Stimulated activated CD4-positive, alpha-beta T cell treated with anti-CD3 and anti-CD28 coated beads, Interleukin-2, amount 100 ng/mL, for 4 hours (primary cell): ENCODE measurements at places on chromosomes 13 and 19.

DNA sequence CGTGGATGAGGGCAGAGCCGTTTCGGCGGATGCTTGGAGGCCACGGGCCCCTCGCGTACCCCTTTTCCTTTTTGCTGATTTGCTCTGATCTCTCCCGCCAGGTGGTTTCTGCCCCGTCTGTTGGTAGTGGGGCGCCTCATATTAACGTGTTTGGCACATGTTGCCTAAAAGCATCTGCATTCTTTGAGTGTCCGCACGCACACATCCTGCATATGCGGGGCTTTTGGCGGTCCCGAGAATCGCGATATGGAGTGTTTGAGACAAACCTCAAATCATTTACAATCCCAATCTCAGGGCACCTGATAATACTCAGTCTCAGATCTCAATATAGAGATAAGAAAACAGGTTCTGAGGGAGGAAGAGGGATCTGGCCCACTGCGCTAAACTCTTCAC is 809 bp downstream of the U2AF2 start:
- DNase-seq, result no peak

DNA sequence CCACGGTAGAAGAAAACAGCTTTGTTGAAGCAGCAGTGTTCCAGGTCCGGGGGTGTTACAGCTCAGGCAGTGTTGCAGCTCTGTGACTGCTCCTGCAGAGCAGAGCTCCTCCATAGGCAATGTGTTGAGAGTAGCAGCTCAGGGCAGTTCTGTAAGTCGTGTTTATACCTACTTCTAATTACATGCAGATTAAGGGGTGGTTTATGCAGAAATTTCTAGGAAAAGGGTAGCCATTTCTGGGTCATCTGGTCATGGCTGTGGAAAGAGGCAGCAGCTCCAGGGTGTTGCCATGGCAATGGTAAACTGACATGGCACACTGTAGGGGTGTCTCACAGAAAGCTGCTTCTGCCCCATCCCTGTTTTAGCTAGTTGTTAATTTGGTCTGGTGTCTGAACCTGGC is 316.4 kb downstream of the GPC5 start:
- DNase-seq, result no peak

DNA sequence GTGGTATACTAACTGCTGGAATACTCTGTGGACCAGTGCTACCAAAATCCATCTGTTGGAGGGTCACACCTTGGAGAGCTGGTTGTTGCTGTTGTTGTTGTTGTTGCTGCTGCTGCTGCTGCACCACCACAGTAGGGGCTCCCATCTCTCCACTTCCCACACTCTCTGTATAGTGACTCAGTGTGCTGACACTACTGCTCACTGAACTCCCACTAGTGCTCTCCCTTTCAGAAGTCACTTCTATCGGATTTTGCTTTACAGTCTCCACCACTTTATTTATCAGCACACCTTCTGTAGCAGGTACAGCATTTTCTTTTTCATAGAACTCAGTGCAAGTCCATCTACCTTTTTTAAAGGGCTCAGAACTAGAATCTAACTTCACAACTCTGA is 1.7 kb downstream of the TSC22D1 start:
- DNase-seq, result no peak

DNA sequence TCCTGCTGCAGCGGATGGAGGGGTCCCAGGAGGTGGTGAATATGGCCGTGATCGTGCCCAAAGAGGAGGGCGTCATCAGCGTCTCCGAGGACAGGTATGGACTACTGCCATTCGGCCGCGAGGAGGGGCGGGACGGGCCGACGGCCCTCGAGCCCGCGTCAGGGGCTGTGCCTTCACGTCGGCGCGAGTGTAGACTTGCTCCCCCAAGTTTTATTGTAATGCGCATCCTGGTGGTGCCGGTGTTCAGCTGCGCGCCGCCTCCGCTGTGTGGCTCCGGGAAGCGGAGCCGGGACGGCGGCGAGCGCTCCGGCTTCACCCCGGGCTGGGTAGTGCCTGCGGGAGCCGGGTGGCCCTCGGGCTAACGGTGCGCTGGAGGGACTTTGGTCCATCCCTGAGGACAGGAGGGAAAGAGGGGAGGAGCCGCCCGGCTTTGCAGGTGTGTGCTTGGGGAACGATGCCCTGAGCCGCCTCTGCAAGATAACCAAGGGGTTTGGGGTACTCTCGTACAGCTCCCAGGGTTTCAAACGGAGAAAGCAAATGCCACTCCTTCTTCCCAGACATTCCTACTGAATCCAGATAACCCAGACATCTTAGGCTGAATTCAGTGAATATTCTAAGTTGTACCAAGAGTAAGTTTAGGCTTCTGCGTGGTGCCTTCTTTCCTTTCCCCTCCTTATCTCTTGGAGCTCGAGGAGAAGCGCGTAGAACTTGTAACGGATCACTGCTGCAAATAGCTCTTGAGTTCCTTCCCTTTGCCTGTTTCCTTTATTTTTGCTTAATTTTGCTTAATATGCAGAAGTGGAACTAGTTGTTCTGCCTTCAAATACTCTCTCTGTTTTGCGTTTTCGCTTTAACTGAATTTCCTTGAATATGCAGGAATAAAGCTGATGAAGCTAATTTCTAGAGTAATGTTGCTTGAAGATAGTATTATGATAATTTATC is 740 bp downstream of the WDFY2 start:
- DNase-seq, result peak; percentile 42

- no peak for DNase-seq
Observed at GRCh38 chr13:110869805-110870706, 44.8 kb downstream of the ANKRD10 start.

- no peak for DNase-seq
Observed at GRCh38 chr19:34243876-34244578, 10.3 kb upstream of the GARRE1 start.

- no peak for DNase-seq
Observed at GRCh38 chr13:48163061-48163460, 68.2 kb upstream of the MED4 start.

DNA sequence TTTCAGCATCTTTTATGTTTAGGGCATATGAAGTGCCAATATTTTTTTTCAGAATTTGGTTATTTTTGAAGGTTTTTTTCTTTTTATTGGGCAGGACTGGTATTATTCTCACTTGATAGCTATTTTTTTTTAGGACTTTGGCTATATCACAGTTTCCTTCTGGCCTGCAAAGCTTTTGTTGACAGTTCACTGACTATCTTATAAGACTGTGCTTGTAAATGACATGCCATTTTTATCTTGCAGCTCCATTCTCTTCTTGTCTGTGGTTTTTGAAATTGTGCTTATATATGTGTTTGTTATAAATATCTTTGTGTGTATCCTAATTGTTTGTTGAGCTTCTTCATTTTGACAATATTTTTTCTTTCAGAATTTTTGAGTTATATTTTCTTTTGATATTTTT is 26.4 kb upstream of the ZNF431 start:
- DNase-seq, result no peak

DNA sequence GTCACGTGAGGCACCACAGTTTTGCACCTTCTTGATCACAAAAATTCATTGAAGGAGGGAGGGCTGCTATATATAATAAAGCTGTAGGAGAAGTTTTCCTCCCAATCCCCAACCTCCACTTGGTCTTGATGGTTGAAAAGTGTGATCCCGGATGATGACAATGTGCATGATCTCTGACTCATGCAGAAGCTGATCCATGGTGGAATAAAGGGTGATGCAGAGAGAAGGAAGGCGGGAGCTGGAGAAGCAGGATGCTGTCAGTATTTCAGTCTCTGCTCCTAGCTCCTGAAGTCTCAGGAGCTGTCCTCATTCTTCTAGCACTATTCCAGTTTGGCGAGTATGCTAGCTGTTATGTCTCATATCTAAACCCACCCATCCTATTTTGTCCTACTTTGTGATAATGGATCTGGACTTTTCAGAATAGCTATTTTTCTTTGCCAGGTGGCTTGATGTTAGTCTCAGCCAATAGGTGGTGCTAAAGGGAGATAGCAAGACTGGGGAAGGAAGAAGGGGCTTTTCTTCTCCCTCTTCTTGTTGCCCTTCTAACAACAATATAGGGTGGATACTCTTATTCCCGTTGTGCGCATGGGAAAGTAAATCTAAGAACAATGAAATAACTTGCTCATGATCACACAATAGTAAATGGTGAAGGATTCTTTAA is 65.6 kb upstream of the HTR2A start:
- no peak for DNase-seq

DNA sequence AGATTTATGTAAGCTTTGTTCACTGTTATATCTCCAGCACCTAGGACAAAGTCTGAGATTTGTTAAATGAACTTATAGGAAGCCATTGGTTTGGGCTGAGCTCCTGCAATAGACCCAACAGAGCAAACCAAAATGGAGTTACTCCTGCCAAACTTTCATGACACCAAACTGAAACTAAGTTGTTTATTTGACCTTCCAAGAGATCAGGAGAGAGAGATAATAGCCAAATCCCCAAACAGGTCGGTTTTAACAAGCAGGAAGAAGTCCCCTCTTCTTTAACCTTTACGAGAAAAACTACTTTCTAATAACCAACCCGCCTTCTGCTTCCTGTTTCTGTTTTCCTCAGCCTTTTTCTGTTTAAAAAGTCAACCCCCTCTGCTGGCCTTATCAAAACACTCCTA is 54.9 kb upstream of the ATP12A start:
- DNase-seq, result no peak

- DNase-seq, result no peak
Observed at GRCh38 chr13:61960981-61961380, 545.3 kb upstream of the PCDH20 start.

- no peak for DNase-seq
Observed at GRCh38 chr19:2413629-2414028, 13.8 kb downstream of the TIMM13 start.

- DNase-seq, result peak; percentile 14
Observed at GRCh38 chr19:6588508-6589345, 2.2 kb downstream of the CD70 start.

DNA sequence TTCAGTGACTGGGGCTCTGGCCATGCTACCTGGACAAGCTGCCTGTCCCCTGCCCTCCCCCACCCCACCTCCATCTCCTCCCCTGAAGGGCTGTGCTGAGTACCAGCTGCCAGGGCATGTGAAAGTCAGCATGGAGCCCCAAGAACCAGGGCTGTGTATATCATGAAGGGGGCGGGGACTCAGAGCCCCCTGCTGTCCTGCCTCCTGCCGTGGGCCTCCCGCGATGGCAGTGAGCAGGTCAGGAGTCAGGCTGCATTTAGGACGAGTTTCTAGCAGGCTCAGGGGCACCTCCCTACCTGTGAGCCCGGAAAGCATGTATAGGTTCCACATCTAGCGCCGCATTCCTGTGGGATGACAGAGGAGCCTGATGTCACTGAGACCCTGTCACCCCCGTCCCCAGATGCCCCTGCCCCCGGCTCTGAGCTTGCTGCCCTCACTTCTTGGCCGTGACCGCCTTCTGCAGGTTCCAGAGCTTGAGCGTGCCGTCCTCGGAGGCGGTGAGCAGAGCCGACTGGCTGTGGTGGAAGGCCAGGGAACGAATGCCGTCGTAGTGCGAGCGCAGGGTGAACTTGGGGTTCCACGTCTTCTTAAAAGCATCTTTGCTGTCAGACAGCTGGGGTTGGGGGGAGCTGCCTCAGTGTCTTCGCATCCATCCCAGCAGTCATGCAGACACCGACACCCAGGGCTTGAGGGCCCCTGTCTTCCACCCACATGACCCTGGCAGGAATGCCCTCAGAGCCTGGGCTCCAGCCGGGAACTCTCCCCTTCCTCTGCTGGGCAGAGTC is 8.3 kb upstream of the PRKD2 start:
- DNase-seq, result no peak
